Fibroblast of lung (primary cell): ENCODE measurements at places on chromosomes 7 and 10.

GRCh38 chr7:5525271-5526099, 101.9 kb upstream of the TNRC18 start:
- peak; percentile 74 for DNase-seq
- H3K4me3 ChIP-seq, result no peak overlapping the region
- no peaks in the 10 kb centered on the region for H3K27me3 ChIP-seq
- H3K4me1 ChIP-seq, result no peaks in the 10 kb centered on the region

- H3K27ac ChIP-seq, result no peak overlapping the region
- no peaks in the 10 kb centered on the region for H3K27me3 ChIP-seq
- peak; percentile 29 for DNase-seq
- H3K4me1 ChIP-seq, result peaks cover 23% of the 10 kb centered on the region
- H3K36me3 ChIP-seq, result no peaks in the 10 kb centered on the region
Observed at GRCh38 chr10:103692952-103693811, 162.2 kb downstream of the SH3PXD2A start.

- peak; percentile 35 for DNase-seq
- H3K27ac ChIP-seq, result no peak overlapping the region
- no peak overlapping the region for H3K4me3 ChIP-seq
- peaks cover 4% of the 10 kb centered on the region for H3K27me3 ChIP-seq
- H3K36me3 ChIP-seq, result no peaks in the 10 kb centered on the region
Observed at GRCh38 chr10:71608819-71609768, 110.5 kb downstream of the C10orf105 start.

DNA sequence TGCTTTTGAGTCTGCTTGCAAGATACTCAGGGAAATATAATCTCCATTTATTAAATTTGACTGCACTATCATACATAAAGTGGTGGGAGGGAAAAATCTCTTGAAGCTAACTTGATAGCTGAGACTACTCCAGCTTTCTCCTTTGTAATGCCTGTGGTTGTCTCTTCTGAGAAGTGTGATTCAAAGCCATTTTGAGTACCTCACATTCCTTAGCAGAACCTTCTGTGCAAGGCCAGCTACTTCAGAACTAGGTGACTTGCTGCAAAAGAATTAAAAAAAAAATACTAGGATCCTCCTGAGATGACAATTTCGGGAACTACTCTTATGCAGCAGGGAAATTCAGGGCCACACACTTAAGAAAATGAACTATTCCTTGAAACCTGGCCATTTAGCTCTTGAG, 294.8 kb downstream of the MDFIC start:
- H3K27ac ChIP-seq, result no peak overlapping the region
- no peak for DNase-seq
- no peak overlapping the region for H3K4me3 ChIP-seq
- peaks cover 2% of the 10 kb centered on the region for H3K4me1 ChIP-seq
- no peaks in the 10 kb centered on the region for H3K27me3 ChIP-seq

- no peaks in the 10 kb centered on the region for H3K36me3 ChIP-seq
- DNase-seq, result peak; percentile 45
- H3K27me3 ChIP-seq, result no peaks in the 10 kb centered on the region
- no peak overlapping the region for H3K4me3 ChIP-seq
Observed at GRCh38 chr7:129295015-129295423, 70.2 kb downstream of the AHCYL2 start.

DNA sequence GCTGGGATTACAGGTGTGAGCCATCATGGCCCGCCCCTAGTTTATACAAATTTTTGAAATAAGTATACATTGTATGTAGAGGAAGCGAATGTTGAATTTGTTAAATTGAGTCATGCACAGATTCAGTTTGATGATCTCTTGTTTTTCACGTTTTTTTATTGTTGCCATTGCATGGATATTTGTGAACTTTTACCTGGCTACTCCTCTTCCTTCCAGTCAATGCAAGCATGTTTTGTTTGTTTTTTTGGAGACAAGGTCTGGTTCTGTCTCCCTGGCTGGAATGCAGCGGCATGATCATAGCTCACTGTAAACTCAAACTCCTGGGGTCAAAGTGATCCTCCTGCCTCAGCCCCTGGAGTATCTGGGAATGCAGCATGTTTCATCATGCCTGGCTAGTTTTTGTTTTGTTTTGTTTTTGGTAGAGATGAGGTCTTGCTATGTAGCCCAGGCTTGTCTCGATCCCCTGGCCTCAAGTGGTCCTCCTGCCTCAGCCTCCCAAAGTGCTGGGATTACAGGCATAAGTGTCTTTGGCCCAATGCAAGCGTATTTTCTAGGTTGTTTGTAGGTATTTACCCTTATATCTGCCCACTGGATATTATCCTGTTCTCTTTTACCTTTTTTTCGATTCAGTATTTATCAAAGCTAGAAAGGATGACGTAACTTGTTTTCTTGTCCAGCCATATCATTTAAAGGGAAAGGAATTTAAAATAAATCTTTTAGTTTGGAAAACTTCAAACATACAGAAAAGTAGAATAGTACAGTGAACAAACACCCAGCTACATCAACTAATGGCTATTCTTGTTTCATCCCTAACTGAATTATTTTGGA, 11.0 kb downstream of the LCOR start:
- peaks cover 3% of the 10 kb centered on the region for H3K4me1 ChIP-seq
- no peak for DNase-seq
- H3K4me3 ChIP-seq, result no peak overlapping the region
- H3K27ac ChIP-seq, result no peak overlapping the region
- H3K27me3 ChIP-seq, result no peaks in the 10 kb centered on the region
- H3K36me3 ChIP-seq, result no peaks in the 10 kb centered on the region

DNA sequence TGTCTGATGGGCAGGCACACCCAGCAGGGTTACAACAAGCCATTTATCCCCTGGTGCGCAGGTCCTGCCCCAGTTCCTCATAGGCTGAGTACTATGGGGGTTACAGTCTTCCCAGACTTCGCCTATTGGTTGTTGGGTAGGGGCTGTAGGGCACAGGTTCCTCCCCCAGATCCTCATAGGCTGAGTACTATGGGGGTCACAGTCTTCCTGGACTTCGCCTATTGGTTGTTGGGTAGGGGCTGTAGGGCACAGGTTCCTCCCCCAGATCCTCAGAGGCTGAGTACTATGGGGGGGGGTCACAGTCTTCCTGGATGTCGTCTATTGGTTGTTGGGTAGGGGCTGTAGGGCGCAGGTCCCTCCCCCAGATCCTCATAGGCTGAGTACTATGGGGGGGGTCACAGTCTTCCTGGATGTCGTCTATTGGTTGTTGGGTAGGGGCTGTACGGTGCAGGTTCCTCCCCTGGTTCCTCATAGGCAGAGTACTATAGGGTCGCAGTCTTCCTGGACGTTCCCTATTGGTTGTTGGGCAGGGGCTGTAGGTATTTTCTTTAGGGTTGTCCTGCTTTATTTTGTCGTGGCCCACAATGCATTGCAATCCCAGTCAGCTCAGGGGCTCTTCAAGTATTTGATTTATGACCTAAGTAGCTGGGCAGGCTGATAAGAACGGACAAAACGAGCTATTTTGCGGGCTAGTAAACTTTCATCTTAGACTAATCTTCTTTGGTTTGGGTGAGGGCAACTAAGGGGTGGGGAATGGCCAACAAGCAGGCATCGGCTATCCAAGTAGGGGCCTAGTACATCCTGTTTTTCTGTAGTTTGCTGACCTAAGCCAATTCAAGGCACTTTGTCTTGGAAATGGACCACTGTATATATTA, 3.4 kb downstream of the LRRC27 start:
- no peak for DNase-seq
- no peaks in the 10 kb centered on the region for H3K27me3 ChIP-seq
- H3K4me3 ChIP-seq, result no peak overlapping the region

DNA sequence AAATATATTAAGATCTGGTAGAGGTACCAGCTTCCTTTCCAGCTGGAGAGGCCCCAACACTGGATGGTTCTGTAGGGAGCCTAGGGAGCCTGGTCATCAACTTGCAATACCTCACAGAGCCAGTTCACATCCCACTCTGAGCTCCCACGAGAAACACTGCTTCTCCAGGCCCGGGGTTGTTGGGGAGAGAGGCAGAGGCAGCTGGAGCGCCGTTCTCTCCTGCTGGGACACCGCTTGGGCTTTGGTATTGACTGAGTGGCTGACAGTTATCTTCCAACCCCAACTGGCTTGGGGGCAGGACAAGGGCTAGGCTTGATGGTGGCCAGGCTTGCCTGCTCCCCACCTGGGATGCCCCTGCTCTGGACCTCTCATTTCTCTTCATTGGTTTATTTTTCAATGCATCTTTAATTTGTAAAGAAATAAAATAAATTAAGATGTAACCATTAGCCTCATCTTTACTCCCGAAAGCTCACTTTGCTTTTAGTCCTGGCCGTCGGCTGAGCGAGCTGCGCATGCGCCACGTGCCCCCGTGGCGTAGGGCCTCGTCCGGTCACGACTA, 10.0 kb upstream of the CHCHD1 start:
- no peaks in the 10 kb centered on the region for H3K27me3 ChIP-seq
- H3K36me3 ChIP-seq, result peaks cover 27% of the 10 kb centered on the region
- H3K4me1 ChIP-seq, result peaks cover 15% of the 10 kb centered on the region
- DNase-seq, result peak; percentile 80

- no peak overlapping the region for H3K27ac ChIP-seq
- no peaks in the 10 kb centered on the region for H3K36me3 ChIP-seq
- no peaks in the 10 kb centered on the region for H3K27me3 ChIP-seq
- H3K4me3 ChIP-seq, result no peak overlapping the region
- no peak for DNase-seq
Observed at GRCh38 chr7:135151132-135151531, 3.3 kb downstream of the TMEM140 start.

DNA sequence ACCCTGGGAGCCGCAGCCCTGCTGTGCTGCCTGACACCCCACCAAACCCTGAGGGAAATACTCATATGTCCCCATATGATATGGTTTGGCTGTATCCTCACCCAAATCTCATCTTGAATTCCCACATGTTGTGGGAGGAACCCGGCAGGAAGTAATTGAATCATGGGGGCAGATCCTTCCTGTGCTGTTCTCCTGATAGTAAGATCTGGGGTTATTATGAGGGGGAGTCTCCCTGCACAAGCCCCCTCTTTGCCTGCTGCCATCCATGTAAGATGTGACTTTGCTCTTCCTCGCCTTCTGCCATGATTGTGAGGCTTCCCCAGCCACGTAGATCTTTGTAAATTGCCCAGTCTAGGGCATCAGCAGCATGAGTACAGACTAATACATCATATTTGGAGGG, 68.7 kb downstream of the RGS10 start:
- peaks cover 33% of the 10 kb centered on the region for H3K27me3 ChIP-seq
- H3K27ac ChIP-seq, result no peak overlapping the region
